Right renal cortex interstitium (tissue), 3 donors: ENCODE measurements at places on chromosomes 3 and 15. TPM values are rescaled to one million over a fixed set of nuclear protein-coding genes. Genes with fewer than 3 reads are reported as not detected.

DNA sequence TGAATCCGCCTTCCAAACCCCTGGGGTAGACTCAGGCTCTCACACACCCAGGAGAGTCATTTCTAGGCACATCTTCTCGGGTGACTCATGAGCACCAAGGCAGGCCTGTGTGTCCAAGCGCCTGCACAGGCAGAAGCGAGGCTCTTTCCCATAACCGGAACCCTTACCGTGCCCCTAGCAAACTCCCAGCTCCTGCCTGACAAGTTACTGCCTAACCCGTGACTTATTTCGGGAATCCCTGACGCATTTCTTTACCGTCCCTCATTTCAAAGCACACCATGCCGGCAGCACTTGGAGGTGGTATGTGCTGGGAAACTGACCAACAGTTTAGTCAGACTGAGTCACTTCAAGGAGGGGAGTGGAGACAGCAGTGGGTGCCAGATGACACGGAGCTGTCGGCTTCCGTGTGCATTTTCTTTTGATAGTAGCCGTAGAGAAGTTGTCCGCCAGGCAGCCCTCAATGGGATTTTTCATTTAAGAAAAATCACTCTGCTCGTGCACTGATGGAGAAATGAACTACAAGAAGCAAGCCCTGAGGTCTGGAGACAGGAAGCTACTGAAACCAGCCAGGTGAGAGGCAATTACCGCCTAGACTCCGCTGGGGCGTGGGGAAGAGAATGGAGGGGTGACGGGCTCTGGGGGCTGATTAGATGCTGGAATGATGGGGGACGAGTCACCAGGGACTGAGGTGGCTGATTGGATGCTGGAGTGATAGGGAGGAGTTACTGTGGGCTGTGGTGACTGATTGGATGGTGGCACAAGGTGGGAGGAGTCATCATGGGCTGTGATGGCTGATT is 17.3 kb upstream of the HRH1 start:
- DNase-seq = no peak

DNA sequence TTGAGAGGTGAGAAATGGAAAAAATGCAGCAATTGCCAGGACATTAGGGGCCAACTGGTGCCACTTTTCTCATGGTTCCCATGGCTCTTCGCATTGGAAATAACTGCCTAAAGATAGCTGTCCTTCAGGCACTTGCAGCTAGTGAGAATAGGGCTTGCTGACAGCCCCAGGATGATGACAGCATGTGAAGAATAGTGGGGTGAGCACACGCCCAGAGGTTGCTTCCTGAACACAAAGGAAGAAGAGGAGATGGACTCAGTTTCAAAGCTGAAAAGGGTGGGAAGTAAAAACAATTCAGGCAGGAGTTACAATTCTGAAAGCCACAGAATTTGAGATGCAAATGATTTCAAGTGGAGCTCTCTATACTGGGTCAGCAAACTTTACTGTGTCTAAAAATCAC is 45.6 kb downstream of the TNFAIP8L3 start:
- DNase-seq = no peak

- no peak for DNase-seq
Measured at GRCh38 chr3:48625600-48625999, 4.0 kb upstream of the TMEM89 start.

DNA sequence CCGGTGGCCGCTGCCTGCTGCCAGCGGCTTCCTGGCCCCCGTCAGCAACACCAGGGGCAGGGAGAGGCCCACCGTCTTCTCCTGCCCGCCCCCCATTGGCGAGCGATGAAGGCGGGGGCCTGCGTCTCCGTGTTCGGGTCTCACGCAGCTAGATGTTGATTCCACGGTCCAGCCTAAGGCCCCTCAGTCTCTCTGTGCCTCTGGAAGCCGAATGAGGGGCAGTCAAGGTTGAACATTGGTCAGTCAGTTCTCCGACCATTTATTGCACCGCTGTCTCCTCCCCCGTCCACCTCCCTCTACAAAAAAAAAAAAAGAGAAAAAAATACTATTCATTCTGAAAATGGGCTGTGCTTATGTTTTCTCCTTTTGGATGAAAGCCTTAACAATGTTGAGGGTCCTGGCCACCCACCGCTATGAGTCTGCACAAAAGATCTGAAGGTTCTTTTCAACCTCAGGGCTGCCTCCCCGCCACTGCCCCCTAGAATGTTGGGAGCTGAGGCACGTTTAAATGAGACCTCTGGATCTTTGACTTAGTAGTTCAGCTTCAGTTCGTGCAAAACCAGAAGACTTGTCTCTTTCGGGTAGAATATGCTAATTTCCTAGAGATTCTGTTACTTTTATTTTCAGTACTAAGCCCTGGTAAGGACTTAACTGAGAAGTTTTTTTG is 736 bp downstream of the IREB2 start:
- DNase-seq = no peak

- DNase-seq = no peak
Measured at GRCh38 chr15:64865126-64865997, 23.6 kb downstream of the PLEKHO2 start.

TP63 gene
- polyA plus RNA-seq = 1.7 TPM
